ENCODE measurements at places on chromosomes 3 and 15.
A peak's percentile ranks its signal among the peaks of the same experiment; 100 is the strongest.

GRCh38 chr15:52417521-52417920, 111.2 kb downstream of the MYO5A start:
- DNase-seq = no peak

GRCh38 chr15:40691737-40692136, 3.2 kb upstream of the RAD51 start:
- no peak for DNase-seq

DNA sequence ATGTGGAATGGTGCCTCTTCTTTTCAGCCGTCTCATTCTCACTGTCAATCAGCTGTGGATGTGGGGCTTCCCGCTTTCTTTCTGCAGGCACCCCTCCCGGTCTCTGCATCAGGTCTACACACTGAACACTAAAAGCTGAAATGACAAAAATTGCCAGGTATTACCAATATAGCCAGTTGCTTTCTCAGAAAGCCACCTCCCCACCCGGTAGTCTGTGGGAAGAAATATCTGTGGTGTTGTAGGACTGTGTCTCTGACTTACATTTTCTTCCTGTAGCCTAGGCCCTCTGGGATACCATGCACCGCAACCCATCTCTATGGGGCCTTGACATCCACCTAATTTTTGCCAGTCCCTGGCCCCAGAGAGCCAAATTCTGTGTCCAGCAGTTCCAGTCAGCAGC, 19.2 kb upstream of the EPHB1 start:
- no peak for DNase-seq

DNA sequence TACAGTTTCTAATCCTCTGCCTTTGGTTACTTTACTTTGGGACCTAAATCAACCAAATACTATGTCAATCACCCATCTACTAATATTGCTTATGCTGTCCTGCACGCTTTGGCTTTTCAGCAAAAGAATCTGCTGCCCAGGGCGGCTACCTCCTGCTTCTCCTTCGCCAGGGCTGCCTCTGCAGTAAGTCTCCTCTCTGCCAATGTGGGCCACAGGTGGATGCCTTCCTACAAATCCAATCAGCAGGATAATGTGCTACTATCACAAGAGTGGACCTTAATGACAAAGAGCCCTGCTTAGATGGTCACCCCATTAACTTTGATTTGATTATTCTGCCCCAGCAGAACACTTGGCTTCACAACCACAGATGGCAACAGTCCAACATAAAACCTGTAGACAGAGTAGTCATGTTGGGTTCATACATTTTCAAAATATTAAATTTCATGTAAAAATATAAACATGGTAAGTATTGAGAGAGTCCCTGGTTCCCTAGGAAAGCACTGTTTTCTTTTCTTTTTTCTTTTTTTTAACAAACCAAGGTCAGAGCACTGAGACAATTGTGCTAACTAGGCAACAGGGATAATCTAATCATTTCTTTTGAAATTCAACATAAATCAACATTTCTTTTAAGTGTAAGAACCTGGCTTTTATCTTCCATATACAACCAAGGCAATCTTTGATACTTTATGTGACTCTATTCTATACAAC, 298.3 kb downstream of the ZBTB20 start:
- DNase-seq = no peak

GRCh38 chr3:119781330-119782198, at the start of gene NR1I2:
Gene NR1I2, plus strand, starts transcription at chr3:119782101.
- no peak for DNase-seq

DNA sequence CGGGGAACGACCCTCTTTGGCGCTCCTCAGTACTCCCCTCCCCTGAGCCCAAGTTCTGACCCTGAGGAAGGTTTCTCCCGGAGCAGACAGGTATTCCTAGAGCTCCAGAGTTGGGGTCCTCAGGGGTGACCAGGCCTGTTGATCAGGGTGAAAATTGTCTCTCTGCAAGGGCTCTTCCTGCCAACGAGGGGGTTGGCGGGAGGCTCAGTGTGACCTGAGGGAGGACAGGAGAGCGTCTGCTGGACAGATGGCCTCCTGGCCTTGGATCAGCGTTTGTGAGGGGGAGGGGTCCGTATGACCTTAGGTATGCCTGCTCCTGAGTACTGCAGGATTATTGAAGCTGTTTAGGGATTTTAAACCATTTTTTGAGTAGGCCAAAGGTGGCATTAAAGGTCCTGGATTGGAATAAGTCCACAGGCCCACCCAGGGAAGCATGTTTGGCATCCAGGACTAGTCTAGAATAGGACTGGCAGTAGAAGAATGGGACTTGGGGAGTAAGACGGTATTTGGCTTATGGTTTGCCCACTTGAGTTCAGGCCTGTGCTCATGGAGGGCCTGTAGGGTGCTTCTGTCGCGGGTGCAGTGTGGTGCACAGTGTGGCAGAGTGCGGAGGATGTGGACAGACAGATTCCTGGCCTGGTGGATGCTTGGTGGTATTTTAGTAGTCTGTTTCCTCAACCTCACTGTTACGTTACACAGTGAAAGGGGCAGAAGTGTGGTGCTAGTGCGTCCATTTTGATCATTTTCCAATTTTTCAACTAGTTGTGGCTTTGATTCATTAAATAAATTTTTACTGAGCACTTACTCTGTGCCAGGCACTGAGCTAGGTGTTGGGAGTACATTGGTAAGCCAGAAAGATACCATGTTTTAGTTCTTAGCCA, 959 bp downstream of the ZNF592 start:
- peak; percentile 59 for DNase-seq

GRCh38 chr3:37816271-37816670, 45.4 kb upstream of the CTDSPL start:
- DNase-seq = no peak

- no peak for DNase-seq
Measured at GRCh38 chr3:128254066-128254590, 100.8 kb downstream of the EEFSEC start.

- no peak for DNase-seq
Measured at GRCh38 chr3:109869586-109869985, 532.2 kb upstream of the DPPA4 start.

DNA sequence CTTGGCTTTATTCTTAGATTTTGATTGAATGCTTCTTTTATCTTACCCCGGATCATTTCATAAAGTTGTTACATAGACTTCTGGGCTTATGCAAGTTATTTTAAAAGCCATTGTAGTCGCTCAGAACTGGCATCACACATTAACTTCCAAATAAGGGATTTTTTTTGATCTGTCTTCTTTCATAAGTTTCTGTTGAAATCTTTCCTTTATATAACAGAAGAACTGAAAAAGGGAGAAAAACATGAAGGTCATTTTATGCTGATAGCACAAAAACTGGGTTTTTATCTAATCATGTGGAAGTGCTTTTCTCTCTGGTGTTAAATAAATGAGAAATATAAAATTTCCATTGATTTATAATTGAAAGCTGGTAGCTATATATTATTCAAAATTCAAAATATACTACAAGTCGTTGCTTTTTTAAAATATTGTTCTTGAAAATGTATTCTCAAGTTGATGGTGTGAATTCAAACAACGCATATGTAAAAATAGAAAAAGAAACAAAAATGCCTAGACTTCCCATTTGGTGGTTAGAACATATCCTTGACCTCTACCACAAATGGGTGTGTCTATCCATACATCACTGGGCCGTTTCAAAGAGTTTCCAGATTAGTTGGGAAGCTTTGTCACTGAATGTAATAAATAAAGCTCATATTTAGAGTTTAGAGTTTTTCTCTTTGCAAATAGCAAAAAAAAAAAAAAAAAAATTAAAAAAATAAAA, 258.3 kb upstream of the ZPLD1 start:
- DNase-seq = no peak

DNA sequence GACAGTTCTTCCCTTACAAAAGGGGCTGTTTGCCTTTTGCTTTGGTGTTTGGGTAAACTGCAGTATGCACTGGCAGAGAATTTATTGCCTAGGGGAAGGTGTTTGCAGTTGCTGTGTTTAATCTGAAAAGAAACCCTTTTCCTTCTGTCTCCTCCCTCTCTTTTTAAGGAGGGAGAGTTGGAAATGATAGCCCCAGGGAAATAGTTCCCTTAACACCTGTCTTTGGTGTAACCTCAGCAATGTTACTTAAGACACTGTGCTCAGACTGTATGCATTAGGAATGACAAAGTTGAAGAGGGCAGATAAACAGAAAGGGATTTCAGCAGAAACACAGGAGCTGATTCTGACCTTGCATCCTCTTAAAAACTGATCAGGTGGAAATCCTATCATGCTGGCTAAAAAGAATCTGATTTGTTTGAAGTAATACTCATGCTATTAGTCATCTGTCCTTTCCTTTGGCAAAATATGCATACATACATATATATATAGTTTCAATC, 125.4 kb downstream of the TP63 start:
- no peak for DNase-seq

DNA sequence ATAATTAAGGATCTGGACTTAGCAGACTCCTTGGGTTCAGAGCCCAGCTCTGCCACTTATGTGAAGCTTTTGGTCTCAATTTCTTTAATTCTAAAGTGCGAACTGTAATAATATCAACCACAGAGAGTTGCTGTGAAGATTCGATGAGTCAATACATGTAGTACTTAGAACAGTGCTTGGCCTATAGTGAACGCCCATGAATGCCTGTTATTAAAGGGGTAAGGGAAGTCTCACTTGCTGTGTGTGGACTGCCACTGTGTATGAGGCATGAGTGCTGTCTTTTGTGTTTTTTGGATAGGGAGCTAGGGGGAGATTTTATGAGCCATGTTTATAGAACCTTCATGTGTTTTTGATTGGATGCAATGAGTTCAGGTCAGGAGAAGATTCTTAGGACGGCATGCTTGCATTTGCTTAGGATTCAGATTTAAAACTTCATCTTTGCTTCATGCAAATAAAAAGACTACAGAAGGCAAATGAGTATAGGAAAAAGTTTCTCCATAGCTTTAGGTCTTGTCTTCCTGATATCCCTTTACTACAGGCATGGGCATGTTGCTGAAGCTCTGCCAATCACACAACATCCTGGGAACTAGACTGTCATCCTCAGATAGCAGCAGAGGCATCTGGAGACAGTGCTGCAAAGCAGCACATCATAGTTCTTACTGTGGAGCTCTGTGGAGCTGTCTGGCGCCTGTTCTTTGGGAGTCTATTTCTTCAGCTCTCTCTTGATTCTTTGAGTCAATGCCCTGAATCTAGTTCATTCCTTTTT, 50.0 kb downstream of the PLS1 start:
- DNase-seq = no peak

DNA sequence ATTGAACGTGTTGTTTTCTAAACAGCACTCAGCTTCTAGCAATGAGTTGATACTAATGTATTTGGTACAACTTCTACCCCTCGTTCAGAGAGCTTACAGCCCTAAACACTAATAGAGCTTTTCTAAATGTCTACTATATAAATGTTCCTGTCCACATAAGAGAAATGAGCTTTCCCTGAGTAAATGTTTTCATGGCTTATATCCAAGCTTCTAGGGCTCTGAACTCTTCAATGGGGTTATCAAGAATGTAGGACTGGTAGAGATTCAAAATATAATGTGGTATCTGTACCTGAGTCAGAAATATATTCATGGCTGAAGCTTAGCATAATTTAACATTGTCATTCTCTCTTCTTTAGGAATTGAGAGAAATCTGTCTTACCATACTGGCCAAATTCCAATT, 73.4 kb downstream of the SERPINI1 start:
- no peak for DNase-seq

GRCh38 chr3:98038286-98038685, 3.2 kb upstream of the GABRR3 start:
- DNase-seq = no peak

- no peak for DNase-seq
Measured at GRCh38 chr15:73945130-73945508, 18.9 kb downstream of the LOXL1 start.

DNA sequence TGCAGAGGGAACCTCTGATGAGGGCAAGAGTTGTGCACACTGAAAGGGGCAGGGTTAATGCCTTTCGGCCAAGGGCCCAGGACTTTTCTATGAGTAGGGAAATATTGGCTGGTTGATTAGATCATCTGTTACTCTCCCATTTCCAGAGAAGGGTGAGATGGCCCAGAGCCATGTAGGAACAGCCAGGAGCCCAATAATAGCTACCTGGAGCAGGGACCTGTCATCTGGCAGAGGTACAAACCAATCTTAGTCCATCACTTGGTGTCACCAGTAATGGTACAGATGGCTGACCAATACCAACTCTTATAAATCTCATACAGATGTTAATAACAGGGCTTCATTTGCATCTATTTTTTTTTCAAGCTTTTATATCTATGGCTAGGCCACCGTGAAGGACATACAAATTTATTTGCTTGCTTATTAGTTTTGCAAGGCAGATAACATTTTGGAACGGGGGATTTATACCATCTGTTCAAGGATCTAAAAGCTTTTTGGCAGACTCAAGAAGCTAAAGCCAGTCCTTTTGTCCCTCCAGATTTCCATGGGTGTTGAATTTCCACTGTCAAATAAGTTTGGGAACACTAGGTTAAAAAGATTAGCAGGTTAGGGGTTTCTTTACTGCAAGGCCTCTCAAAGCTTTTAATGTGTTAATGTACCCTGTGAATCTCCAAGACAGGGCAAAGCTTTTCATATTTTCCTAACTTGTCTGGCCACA, 79.3 kb downstream of the TNIK start:
- no peak for DNase-seq

GRCh38 chr3:44476181-44476611, 1.3 kb downstream of the ZNF445 start:
- peak; percentile 17 for DNase-seq

- no peak for DNase-seq
Measured at GRCh38 chr3:127216415-127217261, 23.7 kb downstream of the PRR23E start.

DNA sequence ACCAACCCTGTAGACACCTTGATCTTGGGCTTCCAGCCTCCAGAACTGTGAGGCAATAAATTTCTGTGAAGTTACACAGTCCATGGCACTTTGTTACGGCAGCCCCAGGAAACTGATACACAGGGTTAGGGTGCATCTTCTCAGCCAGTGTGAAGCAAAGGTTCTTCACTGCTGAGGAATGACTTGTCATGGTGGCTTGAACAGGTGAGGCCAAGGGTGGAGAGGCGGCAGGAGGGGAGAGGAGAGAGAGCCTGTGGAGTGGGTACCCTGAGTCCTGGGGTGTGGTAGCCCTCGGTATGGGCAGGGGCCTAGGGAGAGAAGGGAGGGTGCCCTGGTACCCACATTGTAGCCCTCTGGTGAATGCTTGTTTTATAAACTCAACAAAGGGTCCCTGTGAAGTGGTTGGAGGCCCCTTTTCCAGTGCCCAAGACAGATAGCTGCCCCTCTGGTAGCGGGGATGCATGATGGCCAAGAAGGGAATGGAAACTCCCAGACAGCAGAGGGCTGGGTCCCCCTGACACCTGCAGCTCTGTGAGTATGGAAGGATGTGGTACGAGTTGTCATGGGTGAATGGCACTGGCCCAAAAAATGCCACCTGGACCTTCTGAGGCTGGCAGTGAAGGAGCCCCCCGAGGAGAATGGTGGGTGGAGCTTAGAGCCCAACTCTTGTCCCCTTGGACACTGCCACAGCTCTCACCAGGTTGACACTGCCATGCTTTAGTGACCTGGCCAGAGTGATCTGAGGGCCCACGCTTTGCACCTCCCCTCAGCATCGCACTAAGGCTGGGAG, 49.6 kb downstream of the SPSB4 start:
- no peak for DNase-seq
